Fibroblast of skin of right quadriceps (primary cell): ENCODE measurements at places on chromosomes 1 and 21.

- DNase-seq: peak; percentile 45
Measured at GRCh38 chr1:93180723-93181613, at the start of gene CCDC18. TSS of gene CCDC18 (plus strand) at chr1:93180724. CDS start at chr1:93183362, 2,638 bp downstream.

GRCh38 chr1:236747311-236747985 is 47.6 kb upstream of the MTR start:
- no peak for DNase-seq

DNA sequence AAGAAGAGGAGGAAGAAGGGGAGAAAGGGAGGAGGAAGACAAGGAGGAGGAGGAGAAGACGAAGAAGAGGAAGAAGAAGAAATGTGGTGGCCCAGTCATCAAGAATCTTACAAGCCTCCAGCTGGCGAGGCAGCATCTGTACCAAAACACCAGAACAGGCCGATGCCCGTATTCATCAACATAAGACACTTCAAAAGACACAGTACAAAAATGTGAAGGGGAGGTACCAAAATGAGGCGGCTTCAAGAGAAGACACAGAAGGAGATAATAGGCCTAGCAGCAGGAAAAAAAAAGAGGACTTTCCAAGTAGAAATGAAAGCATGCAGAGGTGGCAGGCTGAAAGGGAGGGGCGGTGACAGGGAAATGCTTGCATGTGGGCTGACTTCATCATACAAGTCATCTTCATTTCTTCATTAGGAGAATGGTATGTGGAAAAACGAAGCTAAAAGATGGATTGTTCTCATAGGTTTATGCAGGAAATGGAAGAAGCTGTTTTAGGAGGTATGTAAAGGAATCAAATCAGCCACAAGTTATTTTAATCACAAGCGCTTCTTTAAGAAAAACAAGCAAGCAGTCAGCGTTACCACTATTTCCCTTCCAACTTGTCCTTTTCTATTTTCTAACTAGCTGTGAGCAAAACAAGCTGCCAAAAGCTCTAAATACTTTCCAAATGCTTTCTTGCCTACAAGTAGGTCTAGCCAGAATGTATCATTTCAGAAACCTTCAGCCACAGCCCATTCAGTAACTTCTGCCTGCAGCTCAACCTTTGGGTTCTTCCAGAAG is 192.3 kb downstream of the SLC45A1 start:
- peak; percentile 85 for DNase-seq

DNA sequence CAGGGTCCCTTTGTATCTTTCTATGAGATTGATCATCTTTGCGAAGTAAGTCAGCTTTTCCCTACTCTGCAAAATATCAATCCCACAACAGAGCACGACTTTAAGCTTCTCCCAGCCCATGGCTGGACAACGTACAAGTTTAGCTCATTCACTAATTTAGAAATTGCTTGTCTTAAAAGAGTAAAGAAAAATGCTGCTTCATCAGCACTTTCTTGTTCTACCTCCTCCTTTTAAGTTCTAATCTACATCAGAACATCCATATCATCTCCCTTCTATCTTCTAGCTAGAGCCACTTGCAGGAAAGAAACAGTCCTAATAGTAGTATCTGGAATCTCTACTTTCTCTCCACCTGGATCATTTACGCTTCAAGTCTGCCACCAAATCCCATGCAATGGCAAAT is 441.2 kb upstream of the ESRRG start:
- DNase-seq: no peak

- DNase-seq: no peak
Measured at GRCh38 chr1:15197591-15198447, 44.3 kb downstream of the TMEM51 start.

DNA sequence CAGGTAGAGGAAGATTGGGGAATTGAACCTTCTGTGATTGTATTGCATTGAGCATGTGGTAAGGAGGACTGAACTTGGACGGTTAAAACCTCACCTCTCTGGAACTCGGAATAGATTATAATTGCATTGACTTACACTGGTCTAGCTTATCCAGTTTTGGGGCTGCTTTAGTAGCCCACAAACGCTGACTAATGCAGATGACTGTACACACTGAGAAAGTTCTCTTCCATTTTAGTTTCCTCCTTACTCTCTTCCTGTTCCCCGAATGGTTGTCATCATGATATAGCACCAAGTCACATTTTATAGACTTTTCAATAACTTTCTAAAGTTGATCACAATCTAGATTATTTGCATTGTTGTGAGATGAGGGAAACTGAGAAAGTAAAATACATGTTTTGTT is 78.2 kb downstream of the NFIA start:
- DNase-seq: peak; percentile 38

- no peak for DNase-seq
Measured at GRCh38 chr1:244957525-244957924, 93.2 kb upstream of the HNRNPU start.

- no peak for DNase-seq
Measured at GRCh38 chr1:224762046-224762445, 145.9 kb downstream of the CNIH3 start.

GRCh38 chr1:56309065-56309464 is 270.3 kb downstream of the PLPP3 start:
- no peak for DNase-seq

DNA sequence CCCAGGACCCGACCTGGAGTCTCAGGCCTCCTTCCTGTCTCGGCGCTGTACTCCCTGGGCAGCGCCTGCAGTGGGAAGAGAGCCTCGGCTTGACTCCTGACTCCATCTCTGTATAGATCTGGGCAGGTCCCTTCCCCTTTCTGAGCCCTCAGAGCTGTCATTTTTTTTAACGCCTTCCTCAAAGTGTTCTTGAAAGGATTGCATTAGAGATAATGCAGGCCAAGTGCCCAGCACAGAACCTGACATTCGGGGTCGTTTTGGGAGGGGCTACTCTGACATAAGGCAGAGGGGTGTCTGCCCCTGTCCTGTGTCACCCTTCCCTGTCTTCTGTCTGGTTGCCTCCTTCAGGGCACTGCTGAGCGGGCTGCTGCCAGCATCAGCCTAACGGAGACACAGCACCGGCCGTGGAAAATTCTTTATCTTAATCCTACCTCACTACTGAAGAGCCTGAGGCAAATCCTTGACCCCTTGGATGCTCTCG is 271.6 kb downstream of the TRABD2B start:
- no peak for DNase-seq

- peak; percentile 98 for DNase-seq
Measured at GRCh38 chr1:246005067-246005466, 502.0 kb downstream of the SMYD3 start.

DNA sequence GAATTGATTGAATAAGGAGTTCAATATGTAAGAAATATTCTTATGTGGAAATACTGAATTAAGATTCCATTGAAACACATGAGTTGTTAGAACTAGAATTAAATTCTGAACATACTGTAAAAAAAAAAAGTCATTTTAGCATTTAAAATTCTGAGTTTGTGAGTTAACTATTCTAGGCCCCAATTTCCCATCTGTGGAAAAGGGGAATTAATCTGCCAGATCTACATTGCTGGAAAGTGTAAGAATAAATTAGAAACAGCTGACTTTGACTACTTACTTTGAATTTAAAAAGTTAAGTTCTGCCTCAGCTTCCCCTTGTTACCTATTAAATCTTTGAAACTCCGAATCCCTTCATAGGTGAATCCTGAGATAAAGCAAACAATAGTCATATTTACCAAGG is 103.0 kb downstream of the SNX7 start:
- no peak for DNase-seq

DNA sequence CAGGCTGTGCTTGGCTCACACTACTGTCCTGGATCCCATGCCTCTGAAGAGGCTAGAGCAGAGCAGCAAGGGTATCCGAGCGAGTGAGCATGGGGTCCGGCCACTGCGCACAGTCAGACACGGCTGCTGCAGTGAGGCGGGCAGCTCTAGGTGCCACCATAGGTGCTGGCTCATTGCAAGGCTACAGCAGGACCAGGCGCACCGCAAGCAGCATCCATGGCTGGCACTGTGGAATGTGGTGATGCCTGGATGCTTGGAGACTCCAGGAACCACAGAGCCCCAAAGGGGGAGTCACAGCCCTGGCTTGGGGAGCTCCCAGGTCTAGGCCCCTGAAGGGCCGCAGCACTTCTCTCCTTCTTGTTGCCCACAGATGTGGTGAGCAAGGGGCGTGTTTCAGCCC is 47.2 kb downstream of the ATP6V1G3 start:
- peak; percentile 58 for DNase-seq
